NCI-H1694 treated with DMSO at 0.1 percent for 48 hours (cell line): ENCODE measurements at places on chromosomes 11 and 22.

GRCh38 chr11:39174196-39174595 lies 2285.3 kb downstream of the LRRC4C start:
- DNase-seq, result no peak

- DNase-seq, result no peak
Observed at GRCh38 chr11:6079463-6079862, 28.0 kb upstream of the OR56B4 start.

- DNase-seq, result no peak
Observed at GRCh38 chr11:36095716-36096115, 151.9 kb downstream of the LDLRAD3 start.

DNA sequence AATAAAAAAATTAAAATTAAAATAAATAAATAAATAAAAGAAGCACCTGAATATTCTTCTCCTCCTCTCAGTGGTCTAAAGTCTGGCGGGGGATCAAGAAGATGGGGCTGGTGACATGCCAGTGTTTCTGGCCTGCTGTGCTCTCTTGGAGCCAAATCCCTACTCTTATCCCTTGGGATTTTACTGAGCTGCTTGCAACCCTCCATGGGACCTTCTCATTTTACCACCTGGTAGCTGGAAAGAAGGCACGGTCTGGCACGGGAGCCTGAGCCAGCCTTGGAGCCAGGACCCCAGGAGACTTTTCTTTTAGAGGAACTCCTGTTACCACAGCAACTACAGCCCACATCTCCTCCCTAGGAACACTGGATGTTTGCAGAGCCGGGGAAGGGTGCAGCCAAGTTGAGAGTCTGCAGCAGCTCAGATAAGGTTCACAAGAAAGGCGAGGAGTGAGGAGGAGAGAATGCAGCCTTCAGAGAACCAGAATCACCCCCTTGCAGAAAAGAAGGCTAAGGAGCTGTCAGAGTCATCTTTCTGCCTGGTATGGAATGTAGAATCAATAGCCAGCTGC lies 21.4 kb downstream of the CD6 start:
- DNase-seq, result peak; percentile 12

DNA sequence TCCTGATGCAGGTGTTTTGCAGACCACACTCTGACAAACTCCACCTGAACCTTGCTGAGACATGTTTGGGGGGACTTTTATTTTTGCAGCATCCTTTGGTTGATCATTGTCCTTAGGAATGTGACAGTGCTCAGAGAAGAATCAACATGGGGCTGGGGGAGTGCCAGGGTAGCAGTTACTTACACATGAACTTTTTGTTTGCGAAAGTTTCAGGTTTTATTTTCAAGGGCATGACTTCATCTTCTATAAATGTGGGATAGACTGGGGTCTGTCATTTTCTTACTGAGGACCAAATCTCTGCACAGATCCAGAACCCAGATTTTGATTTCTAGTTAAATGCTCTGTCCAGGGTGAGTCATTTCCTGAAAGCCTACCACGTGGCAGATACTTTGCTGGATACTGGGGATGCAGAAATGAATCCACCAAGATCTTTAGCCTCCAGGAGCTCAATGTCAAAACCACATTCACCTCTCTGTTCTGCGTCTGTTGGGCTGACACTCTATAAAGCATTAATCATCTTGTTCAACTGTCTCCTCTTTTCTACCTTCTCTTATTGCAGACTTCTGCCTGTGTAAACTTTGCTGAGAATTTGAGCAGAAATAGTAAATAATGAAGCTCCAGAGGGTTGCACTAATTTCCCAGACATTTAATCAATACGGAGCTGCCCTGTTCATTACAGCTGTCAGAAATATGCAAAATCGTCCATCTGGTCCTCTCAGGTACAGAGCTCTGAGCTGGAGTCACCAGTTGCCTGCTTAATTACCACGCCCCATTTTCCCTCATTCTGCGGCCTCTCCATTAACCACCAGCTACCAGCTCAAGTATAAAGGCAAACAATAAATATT lies 387.9 kb downstream of the MIAT start:
- DNase-seq, result peak; percentile 86

- DNase-seq, result no peak
Observed at GRCh38 chr11:115050756-115051155, 372.4 kb downstream of the NXPE2 start.

GRCh38 chr11:68158580-68158979 lies 37.4 kb upstream of the CHKA start:
- no peak for DNase-seq

DNA sequence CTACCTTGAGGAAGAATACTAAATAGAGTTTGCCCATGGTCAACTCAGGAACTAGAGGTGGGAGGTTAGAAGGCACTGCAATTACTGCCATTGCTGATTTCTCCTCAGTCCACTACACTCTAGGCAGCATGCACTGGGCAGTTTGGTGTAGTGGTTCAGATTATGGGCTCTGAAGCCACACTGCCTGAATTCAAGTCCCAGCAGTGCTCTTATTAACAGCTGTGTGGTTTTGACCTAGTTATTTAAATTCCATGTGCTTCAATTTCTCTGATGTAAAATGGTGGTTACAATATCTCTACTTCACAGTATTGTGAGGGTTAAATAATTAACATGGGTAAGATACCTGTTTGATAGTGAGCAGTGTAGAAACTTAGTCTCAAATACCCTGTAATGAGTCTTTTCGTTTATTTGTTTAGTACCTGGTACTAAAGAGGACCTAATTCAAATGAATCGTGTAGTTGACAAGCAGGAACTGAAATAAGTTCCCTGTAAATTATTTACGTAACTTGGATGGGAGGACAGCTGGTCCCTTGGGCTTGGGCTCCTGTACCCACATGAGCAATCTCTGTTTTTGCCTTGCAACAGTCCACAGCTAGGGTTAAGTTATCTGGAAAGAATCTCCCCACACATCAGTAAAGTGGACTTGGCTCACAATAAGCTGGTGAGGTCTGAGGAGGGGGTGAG lies 17.8 kb downstream of the PRR5L start:
- DNase-seq, result no peak

DNA sequence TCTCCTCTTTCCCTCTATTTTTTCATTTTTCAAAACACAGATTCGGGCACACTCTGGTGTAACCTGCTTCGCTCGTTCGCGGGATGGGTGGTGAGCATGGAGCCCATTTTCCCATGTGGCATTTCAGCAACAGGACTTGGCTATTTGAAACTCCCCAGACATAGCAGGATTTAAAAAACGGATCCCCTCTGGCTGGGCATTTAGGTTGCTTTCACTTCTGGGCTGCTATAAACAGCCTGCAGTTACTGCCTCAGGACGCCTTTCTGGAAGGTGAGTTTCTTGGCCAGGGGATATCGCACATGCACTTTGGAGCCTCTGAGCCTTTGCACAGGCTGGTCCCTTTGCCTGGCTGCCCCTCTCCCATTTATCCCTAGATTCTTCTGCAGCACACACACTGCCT lies 2.8 kb upstream of the MPPED1 start:
- DNase-seq, result no peak

DNA sequence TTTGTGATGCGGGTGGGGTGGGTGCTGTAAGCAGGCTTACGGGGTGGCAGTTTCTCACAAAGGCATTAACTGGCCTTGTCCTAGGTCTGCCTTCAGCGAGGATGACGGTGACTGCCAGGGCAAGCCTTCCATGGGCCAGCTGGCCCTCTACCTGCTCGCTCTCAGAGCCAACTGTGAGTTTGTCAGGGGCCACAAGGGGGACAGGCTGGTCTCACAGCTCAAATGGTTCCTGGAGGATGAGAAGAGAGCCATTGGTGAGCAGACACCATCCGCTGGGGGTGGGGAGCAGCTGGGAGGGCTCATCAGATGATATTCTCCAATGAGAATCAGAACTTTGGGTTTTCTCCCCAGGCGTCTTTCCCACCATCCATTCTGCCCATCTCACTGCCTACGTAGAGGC lies 5.8 kb downstream of the TCN2 start:
- DNase-seq, result no peak

GRCh38 chr22:32737811-32738497 lies 63.6 kb upstream of the TIMP3 start:
- no peak for DNase-seq
